ENCODE measurements at places on chromosomes 5 and 9.
A peak's percentile ranks its signal among the peaks of the same experiment; 100 is the strongest.

DNA sequence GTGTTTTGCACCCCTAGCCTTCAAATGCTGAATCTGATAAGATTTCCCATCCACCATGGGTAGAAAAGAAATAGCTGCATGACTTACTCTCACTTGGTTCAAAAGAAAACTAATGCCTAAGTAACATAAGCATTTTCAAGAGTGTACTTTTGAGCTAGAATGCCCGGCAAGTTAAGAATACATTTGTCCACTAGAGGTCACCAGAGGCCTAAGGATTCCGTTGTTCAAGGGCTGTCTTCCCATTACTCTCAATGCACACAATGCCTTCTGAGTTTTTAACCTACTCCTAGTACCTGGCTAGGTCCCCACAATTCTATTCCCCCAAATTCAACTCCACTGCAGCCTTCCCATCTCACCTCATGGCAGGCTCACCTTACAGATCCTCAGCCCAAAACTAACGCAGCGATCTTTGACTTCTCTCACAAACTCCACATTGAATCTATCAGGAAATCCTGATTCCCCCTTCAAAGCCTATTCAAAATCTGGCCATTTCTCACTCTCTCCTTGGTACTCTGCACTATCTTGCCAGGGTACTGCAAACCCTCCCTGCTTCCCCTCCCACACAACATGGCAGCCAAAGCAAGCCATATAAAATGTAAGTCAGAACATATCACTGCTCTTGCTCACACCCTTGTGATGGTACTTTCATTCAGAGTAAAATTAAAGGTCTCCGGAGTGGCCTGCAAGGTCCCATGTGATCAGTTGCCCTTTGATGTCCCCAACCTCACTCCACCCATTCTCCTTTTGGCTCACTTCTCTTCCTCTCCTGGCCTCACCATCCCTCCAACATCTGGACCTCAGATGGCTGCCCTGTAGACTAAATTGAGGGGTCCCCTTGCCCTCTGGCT lies 13.4 kb downstream of the OXCT1 start:
- peak; percentile 62 for DNase-seq

DNA sequence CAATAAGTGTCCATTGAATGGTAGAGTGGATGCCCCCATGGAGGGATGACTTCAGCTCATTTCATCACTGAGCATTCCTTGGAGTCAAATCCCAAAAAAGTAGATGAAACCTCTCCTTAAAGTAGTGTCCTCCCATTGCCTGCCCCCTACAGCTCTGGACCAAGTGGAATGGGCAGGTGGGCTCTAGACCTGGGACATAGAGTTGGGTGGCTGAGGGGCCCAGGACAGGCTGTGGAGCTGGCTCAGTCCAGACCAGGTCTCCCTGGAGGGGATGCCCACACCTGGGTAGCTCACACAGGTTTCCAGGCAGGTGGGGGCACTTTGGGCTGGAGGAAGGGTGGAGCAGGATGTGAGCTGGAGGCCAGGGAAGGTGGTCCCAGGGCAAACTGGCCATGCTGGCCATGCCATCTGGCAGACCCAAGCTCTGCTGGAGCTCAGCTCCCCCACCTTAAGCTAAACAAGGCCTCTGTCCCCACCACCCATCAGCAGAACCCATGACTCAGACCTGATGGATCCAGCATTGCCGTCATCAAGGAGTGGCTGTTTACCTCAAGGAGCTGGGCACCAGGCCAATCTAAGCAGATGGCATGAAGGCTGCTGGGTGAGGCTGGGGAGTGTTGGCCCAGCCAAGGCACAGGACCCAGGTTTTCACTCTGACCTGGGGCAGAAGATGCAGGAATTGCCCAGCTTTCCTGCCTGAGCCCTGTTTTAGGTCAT lies 6.2 kb upstream of the SPINK4 start:
- no peak for DNase-seq

- no peak for DNase-seq
Measured at GRCh38 chr5:21219251-21219650, 1231.3 kb upstream of the CDH18 start.

- peak; percentile 38 for DNase-seq
Measured at GRCh38 chr5:171342362-171343111, 33.5 kb downstream of the TLX3 start.

- DNase-seq, result no peak
Measured at GRCh38 chr5:126359884-126360283, 63.3 kb upstream of the GRAMD2B start.

DNA sequence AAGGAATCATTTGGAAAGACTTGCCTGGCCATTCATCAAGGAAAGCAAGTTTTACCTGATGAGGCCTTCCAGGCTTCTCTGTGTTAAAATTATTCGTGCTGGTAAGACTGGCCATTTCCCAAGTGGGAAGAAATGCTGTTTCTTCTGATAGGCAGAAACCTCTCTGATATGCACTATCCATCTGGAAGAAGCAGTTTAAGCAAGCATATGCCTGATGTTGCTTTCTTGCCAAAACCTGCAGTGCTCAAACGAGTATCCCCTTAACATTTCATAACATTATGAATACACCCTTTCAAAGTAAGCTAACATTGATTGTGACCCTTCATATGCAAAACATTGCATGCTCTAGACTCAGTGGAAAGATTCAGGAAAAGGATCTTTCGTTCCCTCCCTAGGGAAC lies 36.0 kb upstream of the PRLR start:
- no peak for DNase-seq

DNA sequence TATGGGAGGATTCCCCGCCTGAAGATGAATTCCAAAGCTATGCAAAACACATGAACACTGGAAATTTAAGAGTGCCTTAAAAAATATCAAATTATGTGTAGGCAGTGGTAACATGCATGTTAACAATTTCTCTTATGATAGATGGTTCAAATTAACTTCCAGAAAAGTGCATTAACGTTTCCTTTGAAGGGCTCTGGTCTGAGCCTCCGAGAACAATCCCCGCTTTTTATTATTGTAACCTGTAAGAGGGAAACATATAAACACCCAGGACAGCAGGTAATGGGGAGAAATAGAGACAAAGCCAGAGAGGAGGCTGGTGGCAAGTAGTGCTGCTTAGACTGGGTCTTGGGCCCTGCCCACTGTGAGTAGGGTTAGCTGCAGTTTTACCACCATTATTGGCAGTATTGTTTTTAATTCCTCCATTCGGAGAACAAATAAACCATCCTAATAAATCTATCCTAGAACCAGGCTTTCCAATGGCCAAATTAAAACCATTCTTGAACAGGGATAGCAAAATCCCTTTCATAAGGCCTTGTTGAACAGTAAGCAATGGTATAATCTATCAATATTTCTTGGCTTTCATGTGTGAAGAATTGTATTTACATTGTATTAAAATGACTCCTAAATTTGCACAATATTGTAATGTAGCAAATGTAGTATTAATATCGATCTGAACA lies 6.3 kb downstream of the NR2F1 start:
- no peak for DNase-seq

DNA sequence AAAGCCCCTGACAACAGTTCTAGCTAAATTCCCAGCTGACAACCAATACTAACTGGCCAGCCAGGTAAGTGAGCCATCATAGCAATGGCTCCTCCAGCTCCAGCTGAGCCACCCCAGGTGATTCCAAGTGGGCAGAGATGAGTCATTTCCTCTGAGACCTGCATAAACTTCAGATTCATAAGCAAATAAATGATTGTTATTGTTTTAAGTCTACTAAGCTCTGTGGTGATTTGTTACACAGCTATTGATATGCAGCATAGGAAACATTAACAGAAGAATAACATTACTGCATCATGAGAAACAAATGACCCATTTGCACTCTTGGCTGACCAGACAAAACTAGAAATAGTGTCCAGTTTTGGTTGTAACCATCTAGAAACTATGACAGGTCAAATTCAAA lies 60.3 kb downstream of the TTC39B start:
- no peak for DNase-seq

- DNase-seq, result no peak
Measured at GRCh38 chr9:95947118-95947517, 71.6 kb downstream of the ERCC6L2 start.

- peak; percentile 46 for DNase-seq
Measured at GRCh38 chr9:115672477-115673316, 480.9 kb upstream of the PAPPA start.

GRCh38 chr5:140982083-140982716 lies 15.9 kb downstream of the PCDHAC2 start:
- DNase-seq, result no peak

DNA sequence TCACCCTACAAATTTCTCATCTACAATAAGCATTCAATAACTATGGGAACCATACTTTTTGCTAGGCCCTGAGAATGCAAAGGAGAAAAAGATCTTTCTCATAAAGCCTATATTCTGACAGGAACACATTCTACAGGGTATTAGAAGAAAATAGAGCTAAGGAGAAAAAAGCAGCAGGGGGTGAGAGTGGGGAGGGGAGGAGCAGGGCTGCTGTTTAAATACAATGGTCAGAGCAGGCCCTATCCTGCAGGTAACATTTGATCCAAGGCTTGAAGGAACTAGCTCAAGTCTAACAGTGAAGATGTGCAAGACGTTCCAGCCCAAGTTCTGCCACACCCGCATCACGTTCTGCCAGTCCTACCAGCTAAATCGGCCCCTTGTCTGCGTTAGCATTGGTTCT lies 89.7 kb downstream of the ELAVL2 start:
- DNase-seq, result no peak

DNA sequence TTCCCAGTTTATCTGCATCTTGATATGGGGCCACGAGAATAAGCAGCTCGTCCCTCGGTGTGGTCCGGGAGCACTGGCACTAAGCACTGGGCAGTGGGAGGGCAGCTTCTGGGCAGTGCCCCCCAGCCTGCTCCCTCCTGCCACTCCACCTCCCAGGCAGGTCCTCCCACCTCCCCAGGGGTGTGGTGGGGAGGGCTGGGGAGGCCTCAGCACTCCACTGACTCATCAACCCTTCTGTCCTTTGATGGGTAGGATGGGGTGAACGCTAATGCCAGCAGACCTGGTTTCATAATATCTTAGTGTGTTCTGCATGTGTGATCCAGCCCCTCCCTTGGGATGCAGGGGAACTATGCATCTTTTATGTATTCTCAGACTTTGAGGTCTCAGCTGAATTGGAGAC lies 62.2 kb upstream of the GNE start:
- DNase-seq, result no peak

GRCh38 chr5:118115791-118116190 lies 872.6 kb downstream of the DTWD2 start:
- no peak for DNase-seq

- DNase-seq, result no peak
Measured at GRCh38 chr9:6215562-6215961, at the start of gene IL33. TSS of gene IL33 (plus strand) at chr9:6215807. CDS start at chr9:6241695, 25,888 bp downstream.

DNA sequence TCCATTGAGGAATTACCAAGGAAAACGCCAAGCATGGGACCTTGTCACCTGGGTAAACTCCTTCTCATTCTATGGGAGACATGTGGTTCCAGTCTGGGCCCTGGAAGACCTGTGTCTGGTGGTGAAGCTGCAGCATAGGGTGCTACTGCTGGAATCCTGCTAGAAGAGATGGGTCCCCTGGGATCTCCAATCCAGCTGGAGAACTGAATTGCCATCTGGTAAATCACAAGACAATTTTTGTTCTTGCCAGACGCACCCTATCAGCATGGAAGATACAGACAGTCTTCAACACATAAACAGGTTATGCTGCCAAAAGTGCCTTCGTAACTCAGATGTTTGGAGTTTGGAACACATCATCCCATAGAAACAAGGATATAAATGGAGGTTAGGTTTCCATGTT lies 424.0 kb upstream of the BRINP1 start:
- no peak for DNase-seq

- no peak for DNase-seq
Measured at GRCh38 chr9:90904706-90905478, 103.3 kb downstream of the SYK start.

DNA sequence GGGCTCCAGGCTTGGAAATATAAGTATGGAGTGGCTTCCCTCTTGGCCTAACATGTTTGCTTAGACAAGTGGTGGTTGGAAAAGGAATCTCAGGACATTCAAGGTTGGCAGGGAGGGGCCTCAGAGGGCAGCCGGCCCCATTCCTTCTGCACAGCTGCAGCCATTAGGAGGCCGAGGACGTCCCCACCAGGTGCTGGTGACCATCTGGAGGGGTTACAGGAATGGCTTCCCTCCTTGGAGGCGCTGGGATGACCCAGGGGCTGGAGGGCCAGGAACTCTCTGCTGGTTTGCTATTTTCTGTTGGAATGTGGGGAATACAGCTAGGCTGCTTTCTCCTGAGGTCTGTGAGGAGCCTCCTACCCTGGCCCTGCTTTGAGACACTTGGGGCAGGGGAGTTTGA lies 18.5 kb downstream of the STC2 start:
- DNase-seq, result no peak

DNA sequence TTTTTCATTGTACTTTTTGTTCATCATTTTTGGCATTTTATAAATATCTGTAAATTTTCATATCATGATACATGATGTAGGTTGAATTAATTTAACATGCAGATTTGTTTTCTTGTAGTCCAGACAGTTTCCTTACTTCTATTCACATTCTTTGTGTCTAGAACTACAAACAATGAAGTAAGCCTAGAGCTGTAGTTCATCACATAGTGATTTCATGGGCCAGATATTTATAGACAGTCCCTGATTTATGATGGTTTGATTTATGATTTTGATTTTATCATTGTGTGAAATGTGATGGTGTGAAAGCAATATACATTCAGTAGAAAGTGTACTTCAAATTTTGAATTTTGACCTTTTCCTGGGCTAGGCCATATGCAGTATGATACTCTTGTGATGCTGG lies 139.0 kb downstream of the ARHGEF28 start:
- no peak for DNase-seq

- no peak for DNase-seq
Measured at GRCh38 chr9:257957-258356, 43.3 kb downstream of the DOCK8 start.

DNA sequence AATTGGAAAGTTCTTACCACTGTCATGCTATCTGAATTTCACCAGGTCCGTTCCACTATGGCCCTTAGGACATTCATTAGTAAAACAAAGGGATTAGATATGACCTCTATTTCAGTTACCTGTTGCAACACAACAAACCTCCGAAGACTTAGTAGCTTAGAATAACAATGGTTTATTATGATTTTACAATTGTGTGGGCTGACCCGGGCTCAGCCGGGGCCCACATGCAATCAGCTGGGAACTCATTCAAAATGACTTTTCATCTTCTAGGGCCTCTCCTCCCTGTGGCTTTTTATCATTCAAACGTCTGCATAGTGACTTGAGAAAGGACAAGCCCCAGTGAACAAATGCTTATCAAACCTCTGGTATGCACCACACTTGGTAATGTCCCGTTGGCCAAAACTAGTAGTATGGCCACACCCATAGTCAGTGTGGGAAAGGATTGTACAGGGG lies 2.3 kb upstream of the FBXW11 start:
- no peak for DNase-seq

GRCh38 chr9:98927724-98928123 lies 16.0 kb upstream of the COL15A1 start:
- no peak for DNase-seq

DNA sequence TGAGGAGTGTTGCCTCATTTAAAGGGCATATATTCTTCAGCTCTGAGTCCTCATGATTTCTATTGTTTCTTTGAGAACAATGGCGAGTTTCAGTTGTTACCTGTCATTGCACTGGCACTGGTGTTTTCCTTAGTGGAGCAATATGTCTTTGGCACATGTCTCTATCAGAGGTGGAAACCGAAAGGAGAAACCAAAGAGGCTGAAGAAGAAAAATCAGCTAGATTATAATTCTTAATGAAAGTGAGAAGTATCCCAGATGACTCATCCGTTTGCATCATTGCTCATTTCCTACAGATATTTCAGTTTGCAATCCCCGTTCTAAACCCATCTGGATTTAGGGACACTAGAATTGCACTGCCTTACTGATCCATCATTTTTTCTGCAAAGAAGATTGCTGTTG lies 324.6 kb downstream of the TMEM232 start:
- DNase-seq, result no peak

- peak; percentile 70 for DNase-seq
Measured at GRCh38 chr9:98707166-98708102, 1.3 kb downstream of the GABBR2 start.

Measured in right hindlimb (tissue), 1 donor.